ENCODE measurements at places on chromosomes 7 and 10. TPM values are rescaled to one million over a fixed set of nuclear protein-coding genes. Genes with fewer than 3 reads are reported as not detected.

- DNase-seq: peak; percentile 41
Observed at GRCh38 chr7:20172736-20173334, 44.3 kb downstream of the MACC1 start.

The EN2 gene
- not detected for total RNA-seq

The ZNF92 gene
- 15.3 TPM for total RNA-seq

DNA sequence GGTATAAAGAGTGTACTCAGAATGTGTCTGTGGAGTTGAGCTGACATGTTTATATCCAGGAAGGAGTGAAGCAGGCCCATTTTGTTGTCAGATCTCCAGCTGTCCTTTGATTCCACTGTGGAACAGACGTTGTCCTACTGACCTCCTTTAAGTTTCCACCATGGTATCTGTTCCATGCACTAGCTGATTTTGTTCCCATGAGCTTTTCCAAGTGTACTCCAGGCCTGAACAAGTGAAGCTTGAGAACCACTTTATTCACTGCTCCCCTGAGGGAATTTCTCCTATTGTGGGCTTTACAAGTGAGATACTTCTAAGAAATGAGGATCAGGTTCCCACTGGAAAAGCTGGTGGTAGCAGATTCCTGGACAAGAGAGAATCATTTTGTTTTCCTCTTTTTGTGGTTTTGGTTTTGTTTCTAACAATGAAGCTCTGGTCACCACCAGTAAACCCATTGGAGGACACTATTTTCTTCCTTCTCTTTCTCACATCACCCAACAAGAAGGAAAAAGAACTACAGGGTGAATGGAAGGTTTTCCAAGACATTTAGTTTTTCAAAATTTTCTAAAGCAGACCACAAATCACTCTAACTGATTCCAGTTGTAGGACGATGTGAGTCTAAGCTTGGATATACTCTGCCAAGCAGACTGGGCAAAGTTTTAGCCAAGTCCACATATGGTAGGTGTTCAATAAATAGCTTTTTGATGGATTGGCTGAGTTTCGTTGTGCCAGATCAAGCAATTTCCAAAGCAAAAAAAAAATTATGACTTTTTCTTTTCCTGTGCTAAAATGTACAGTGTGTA, 144.2 kb downstream of the JCAD start:
- DNase-seq: no peak

Data from dermis blood vessel endothelial cell (primary cell).